ENCODE measurements at places on chromosomes 16 and 17. TPM values are rescaled to one million over a fixed set of nuclear protein-coding genes. Genes with fewer than 3 reads are reported as not detected.

The LONP2 gene
- total RNA-seq: 103 TPM

The FBXL16 gene
- total RNA-seq: not detected

The SEC14L5 gene
- total RNA-seq: not detected

The TBX2 gene
- 25.5 TPM for total RNA-seq

The POLR3K gene
- total RNA-seq: 9.7 TPM

The CNGB1 gene
- total RNA-seq: not detected

The FBXO39 gene
- 0.36 TPM for total RNA-seq

The USH1G gene
- total RNA-seq: not detected

The IL34 gene
- 5.1 TPM for total RNA-seq

The CES5A gene
- total RNA-seq: under 0.01 TPM

The AGRP gene
- not detected for total RNA-seq

The MT1M gene
- 6.9 TPM for total RNA-seq

The KRTAP4-5 gene
- not detected for total RNA-seq

The PPP1R27 gene
- not detected for total RNA-seq

The SRCIN1 gene
- 0.36 TPM for total RNA-seq

The HOXB8 gene
- not detected for total RNA-seq

The SCPEP1 gene
- 57.2 TPM for total RNA-seq

The KRT12 gene
- total RNA-seq: 0.34 TPM

The SLFN14 gene
- not detected for total RNA-seq

The PHF23 gene
- total RNA-seq: 65.7 TPM

The NUPR1 gene
- 1.00 TPM for total RNA-seq
